ENCODE measurements at places on chromosomes 16 and 17.

DNA sequence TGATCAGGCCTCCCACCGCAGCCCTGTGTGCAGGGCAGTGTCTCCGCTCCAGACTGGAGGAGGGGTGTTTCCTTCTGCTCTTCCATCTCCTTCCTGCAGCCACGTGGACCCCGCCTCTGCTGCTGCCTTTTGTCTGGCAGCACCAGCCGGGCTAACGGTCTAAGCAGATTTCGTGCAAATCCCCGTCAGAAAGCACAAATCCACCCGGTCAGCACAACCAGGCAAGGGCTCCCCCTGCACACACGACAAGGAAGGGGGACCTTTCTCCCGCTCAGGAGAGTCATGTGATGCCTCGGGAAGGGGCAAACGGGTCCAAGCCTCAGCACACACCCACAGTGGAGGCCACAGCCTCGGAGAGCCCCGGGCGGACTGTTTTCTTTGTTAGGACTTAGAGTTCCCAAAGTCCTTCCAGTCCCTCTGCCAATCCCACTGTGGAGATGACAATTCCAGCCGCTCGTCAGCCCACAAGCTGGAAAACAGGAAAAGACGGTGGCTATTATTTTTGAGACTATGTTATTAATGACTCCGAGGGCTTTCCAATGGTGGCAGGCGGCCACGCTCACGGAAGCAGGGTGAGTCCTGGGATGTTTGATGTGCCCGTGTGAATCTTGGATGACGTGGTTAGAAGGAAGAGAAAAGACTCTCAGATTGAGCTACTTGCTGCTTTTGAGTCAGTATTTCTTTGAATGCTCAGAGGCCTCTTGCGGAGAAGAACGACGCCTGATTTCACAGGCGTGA lies 22.5 kb upstream of the MEAK7 start:
- DNase-seq = no peak

DNA sequence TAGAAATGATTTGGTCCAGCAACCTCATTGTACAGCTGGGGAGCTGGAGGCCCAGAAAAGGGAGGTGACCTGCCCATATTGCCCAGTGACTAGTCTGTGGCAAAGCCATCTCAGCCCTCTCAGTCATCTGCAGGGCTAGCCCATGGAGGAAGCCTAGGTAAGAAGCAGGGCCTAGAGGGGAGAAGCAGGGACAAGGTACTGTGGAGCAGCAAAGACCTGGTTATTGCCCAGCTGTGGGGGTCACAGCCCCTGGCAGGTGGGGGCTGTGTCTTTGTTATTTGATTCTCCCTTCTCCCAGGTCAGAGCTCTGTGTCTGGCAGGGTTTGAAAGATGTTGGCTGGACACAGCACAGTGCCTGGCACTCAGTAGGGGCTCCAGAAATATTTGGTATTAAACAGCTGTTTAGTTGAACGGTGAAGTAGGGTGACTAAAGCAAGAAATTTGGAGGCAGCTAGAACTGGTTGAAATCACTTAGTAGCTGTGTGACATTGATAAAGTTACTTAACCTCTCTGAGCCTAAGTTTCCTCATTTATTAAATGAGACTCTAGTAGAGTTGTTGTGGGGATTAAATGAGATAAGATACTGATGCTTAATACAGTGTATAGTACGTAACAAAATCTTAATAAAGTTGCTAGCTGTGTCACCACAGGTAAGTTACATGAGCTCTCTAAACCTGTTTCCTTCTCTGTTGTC lies 17.3 kb downstream of the CCR7 start:
- no peak for DNase-seq

- no peak for DNase-seq
These were observed 53.4 kb downstream of the NF1 start for GRCh38 chr17:31148205-31148604.

GRCh38 chr17:73262676-73263642 lies 1.3 kb upstream of the CPSF4L start:
- no peak for DNase-seq

- no peak for DNase-seq
These were observed 2.7 kb downstream of the MYH13 start for GRCh38 chr17:10370016-10370608.

DNA sequence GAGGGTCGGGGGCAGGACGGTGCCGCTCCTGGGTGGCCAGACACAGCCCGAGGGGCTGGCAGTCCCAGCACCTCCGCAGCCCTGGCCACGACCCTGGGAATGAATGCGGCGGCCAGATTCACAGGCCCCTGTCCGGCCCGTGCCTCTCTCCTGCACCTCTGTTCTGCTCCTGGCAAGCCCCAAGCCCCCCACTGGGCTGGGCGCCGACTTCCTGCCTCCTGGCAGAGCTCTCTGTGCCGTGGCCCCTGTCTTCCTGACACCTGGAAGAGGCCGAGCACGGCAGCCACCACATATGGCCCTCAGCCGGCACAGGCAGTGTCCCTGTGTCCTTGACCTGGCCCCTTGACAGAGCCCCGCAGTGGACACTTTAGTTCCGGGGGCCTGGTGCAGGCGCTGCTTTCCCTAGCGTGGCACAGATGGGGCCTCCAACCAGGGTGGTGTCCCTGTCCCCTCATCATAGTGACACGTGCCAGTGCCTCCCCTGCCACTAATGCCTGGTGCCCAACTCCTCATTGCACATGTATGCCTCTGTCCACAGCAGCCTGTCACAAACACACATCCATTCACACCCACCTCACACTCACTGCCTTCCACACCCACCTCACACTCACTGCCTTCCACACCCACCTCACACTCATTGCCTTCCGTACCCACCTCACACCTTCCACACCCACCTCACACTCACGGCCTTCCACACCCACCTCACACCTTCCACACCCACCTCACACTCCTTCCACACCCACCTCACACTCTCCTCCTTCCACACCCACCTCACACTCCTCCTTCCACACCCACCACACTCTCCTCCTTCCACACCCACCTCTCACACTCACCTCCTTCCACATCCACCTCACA lies 110.6 kb upstream of the PLCG2 start:
- no peak for DNase-seq

- DNase-seq = no peak
These were observed 125.8 kb downstream of the DYNLRB2 start for GRCh38 chr16:80666378-80667250.

- DNase-seq = no peak
These were observed 2.8 kb upstream of the RPS15A start for GRCh38 chr16:18792836-18793433.

GRCh38 chr16:80298676-80299075 lies 242.1 kb upstream of the DYNLRB2 start:
- no peak for DNase-seq

DNA sequence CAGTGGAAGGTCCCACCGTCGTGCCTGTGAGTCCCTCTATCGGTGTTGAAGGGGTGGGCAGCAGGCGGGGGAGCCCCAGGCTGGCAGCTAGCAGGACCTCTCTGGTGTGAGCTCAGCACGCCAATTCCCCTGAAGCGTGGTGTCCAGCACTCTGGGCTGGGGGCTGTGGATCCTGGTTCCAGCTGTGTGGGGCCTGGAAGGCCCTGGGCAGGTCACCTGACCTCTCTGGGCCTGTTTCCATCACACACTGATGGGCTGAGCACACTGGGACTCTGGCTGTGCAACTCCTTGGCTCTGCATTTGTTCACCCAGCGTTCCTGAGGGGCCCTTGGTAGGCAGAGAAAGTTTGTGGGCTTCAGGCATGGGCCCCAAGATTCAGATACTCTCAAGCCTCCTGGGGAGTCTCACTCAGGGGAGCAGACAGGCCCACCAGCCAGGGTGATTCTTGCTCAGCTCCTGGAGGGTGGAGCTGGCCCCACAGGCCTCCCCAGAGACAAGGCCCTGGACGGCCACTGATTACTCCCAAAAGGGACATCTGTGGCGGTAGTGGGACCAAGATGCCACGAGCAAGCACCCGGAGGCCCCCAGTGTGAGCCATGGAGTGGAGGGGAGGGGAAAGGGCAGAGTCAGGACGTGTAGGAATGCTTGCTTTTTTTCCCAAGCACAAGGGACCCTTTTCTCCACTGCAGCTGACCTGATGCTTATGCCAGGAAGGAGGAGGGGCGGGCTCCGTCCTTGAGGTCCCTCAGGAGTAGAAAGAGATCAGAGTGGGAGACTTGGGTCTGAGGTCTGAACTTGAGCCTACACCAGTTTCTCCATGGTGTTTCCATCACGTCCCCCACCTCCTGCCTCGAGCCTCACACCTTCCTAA lies 8.5 kb downstream of the SCGB1C2 start:
- no peak for DNase-seq

DNA sequence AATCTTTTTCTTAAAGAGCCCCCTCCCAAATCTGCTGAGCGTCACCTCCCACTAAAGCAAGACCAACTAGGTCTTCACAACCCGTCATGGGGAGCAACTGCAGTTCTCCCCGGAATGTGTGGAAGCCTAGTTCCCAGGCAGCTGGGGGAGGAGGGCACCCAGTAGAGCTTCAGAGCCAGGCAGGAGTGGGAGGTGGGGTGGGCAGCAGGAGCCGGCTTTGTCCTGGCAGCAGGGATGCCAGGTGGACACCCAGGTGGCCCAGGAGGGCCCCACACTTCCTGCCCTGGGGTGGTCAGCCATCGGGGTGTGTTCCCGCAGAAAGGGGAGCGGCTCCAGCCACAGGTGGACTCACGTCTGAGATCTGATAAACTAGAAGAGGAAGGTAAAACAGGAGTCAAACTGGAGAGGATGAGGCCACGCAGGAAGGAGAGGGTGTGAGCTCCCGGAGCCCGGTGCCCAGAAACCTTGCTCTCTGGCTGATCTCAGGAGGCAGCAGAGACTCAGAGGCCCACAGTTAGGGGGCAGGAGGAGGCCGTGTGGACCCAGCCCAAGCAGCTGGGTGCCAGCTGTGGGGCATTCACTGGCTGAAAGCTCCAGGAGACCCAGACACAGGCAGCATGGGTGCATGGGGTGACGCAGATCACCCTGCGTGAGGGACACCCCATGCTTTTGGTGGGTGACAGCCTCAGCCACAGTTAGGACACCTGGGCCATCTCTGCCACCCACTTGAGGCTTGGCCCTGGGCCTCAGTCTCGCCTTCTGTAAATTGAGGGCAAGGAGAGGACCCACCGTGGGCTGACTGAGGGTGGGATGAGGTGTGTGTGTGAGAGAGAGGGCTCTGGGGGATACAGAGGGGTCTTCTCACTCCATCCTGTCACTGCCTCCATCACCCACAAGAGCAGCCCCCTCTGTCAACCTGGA lies 260.8 kb upstream of the TNRC6C start:
- DNase-seq = no peak

DNA sequence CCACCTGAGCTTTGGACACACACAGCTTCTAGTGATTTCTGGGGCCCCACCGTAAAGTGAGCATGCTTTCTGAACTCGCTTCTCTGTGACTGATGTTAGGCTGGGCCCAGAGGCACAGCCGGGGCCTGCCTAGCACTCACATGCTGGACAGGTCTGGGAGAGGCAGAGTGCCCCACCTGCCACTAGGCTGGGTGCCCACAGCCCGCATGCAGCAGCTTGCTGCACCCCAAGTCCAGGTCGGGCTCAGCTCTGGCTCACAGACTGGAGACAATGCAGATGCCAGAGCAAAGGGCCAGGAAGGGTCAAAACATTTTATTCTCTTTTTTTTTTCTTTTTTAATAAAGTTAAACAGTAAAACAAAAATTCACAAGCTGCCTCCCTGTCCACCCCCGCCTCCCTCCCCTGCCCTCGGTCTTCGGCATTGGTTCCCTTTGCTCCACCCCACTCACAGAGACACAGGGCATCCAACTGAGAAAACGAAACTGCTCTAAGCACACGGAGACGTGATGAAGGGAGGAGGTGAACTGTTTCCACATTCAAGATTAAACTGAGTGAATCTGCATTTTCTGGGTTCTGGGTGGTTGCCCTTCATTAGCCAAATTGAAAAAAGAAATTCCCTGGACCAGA lies 9.7 kb downstream of the CNP start:
- DNase-seq = no peak

DNA sequence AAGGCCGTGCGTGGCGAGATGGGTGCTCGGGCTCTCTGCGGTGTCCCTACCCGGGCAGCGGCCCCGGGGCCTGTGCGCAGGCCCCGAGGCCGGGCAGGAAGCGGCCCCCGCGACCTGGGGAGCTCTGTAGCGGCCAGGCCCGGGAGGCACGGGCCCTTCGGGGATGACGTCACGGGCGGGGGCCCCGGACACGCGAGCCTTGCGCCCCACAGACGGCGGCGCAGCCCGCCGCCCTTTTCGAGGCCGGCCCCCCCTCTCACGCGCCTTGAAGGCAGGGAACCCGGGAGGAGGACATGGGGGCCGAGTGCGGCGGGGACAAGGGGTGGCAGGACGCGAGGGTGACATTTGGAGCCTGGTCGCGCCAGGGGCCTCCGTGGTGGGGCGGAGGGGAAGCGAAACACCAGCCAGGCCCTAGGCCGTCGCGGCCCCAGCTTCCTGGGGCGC lies 1.1 kb downstream of the RAI1 start:
- DNase-seq = no peak

GRCh38 chr16:72480911-72481310 lies 309.0 kb upstream of the PMFBP1 start:
- no peak for DNase-seq

GRCh38 chr16:86285938-86286921 lies 224.1 kb upstream of the FOXF1 start:
- no peak for DNase-seq

DNA sequence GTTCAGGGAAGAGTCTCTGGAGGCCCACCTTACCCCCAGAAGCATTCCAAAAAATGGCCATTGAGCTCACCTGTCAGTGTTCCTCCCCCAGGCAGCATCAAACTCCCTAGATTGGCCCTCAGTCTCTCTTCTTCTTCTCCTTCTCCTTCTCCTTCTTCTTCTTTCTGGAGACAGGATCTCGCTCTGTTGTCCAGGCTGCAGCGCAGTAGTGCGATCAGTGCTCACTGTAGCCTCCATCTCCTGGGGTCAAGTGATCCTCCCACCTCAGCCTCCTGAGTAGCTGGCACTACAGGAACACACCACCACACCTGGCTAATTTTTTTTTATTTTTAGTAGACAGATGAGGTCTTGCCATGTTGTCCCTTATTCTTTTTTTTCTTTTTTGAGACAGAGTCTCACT lies 16.4 kb upstream of the WNT3 start:
- DNase-seq = no peak

- DNase-seq = no peak
These were observed 204.1 kb upstream of the SALL1 start for GRCh38 chr16:51355195-51355594.

DNA sequence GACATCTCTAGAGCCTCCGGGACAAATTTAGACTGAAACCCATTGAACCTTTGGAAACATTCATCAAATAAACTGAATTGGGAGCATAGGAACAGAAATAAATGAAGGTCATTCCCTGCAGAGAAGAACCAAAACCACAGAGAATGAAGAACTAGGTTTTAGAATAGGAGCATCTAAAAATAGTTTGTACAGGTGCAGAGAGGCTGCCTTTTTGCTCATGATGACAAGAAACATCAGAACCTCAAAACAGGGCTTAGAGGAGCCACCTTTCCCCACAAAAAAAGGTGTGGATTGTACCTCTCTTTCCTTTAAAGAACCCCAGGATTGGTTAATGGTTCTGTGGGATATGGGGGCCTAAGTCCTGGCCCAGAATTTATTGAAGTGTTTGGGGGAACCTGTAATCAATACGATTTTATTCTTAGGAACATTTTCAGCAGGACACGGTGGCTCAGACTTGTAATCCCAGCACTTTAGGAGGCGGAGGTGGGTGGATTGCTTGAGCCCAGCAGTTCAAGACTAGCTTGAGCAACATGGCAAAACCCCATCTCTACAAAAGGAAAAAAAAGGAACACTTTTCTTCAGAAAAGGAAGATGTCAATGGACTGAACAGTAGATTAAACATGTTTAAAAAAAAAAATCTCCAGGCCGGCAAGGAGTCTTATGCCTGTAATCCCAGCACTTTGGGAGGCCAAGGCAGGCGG lies 37.7 kb upstream of the SLC47A1 start:
- DNase-seq = no peak

GRCh38 chr16:79005096-79005495 lies 595.4 kb downstream of the MAF start:
- no peak for DNase-seq
